ENCODE measurements at places on chromosomes 13 and 19.

DNA sequence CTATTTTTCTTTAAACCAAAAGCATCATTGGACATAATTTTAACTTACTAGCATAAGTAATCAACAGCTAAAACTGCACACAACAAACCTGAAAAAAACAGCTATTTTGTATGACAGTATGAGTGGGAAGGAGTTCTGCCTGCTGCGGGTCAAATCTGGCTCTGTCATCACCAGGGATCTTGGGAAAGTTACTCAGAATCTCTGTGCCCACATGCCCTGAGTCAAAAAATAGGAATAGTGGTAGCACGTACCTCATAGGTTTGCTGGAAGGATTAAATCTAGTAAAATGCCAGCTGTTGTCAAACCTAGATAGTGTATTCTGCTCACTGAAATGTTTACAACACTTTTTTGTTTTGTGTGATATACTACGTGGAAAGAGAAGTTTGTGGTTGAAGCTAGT is 1.1 kb downstream of the CLN5 start:
- no peak for DNase-seq

DNA sequence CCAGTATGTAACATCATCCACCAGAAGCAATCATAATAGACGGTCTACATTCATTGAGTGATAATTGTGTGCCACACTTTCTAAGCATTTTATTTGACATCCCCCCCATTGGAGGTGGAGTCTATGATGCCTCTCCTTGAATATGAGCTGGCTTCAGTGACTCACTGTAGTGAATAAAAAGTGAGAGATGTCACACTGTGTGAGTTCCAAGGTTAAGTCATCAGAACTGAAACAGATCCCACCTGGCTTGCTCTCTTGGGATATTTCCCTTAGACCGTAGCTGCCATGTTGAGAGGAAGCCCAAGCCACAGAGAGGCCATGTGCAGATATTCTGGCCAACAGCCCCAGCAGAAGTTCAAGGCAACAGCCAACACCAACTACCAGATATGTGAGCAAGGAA is 12.6 kb downstream of the RTBDN start:
- no peak for DNase-seq

GRCh38 chr13:45242070-45242469 is 41.2 kb upstream of the KCTD4 start:
- DNase-seq: no peak

DNA sequence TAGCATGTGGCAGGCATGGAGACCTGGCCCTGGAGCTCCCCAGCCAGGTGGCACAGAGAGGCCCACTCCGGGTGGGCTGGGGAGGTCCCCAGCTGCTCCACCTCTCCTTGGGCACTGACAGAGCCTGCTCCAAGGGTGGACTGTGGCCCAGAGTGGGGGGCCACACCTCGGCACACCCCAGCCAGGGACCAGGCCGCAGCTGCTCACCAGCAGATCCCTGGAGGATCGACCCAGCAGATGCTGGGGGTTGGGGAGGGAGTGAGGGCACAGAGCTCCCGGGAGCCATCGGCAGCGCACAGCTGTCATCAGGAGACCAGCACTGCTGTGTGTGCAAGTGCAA is 72.0 kb upstream of the KCTD15 start:
- DNase-seq: no peak

DNA sequence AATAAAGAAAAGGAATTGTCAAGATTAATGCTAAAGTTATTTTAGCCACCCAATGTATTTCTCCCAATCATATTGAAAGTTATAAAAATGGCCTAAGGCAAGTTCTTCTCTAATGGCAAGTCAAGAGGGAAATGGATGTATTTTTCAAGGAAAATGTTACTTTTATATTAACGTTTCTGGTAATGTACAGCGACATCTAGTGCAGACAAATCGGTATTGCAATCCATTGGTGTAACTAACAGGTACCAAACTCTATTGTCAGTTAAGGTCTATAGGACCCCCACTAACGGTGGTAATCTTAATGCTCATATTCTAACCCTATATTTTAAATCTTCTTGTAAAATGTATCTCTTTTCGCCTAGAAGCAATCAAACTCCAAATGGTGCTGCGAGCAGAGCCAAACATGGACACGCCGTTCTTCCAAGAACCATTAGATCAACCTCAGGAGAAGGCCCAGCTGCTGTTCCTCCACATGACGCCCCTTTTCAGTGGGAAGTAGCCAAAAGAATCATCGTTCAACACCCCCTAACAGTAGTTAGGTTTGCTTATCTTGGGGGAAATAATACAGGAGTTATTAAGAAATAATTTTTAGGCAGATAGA is 98.5 kb upstream of the PABPC3 start:
- no peak for DNase-seq

GRCh38 chr19:50924586-50924985 is 13.4 kb upstream of the KLK4 start:
- no peak for DNase-seq

Measured in stimulated activated CD4-positive, alpha-beta T cell treated with anti-CD3 and anti-CD28 coated beads, Interleukin-4, amount 100 ng/mL, for 4 hours (primary cell).